ENCODE measurements at places on chromosomes 3 and 15.

DNA sequence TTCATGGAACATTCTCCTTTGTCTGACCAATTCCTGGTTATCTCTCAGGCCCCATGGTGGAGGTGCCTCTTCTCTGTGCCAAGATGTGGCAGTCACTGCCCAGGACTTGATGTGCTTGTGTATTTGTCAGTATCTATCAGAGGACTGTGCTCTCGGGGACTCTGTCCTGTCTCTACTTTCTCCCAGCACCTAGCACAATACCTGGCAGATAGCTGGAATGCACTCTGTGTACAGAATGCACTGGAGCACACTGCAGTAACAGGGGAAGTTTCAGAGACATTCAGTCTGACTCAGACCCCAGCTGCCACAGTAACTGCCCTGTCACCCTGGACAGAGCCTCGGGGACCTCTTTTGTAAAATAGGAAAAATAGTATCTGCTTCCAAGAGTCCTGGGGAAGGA is 34.6 kb upstream of the SV2B start:
- no peak for DNase-seq

- DNase-seq = no peak
Measured at GRCh38 chr3:168453623-168454022, 357.9 kb upstream of the GOLIM4 start.

GRCh38 chr15:91073077-91073476 is 27.0 kb upstream of the SV2B start:
- no peak for DNase-seq

DNA sequence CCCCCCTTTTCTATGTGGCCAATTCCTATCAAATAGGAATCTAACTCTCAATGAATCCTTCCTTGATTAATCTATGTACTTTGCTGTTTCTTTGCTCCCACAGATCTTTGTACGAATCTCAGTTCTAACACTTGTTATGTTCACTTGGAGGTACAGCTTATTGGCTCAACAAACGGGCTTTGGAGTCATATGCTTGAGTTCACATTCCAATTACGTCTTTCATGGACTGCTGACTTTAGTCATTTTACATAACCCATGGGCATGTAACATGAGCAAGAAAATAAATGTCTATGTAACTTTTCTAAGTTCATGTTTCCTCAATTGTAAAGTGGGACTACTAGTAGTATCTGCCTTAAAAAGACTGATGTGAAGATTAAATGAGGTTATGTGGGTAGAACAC is 123.2 kb upstream of the TBC1D5 start:
- no peak for DNase-seq

GRCh38 chr15:57297630-57298029 is 78.7 kb upstream of the CGNL1 start:
- no peak for DNase-seq

DNA sequence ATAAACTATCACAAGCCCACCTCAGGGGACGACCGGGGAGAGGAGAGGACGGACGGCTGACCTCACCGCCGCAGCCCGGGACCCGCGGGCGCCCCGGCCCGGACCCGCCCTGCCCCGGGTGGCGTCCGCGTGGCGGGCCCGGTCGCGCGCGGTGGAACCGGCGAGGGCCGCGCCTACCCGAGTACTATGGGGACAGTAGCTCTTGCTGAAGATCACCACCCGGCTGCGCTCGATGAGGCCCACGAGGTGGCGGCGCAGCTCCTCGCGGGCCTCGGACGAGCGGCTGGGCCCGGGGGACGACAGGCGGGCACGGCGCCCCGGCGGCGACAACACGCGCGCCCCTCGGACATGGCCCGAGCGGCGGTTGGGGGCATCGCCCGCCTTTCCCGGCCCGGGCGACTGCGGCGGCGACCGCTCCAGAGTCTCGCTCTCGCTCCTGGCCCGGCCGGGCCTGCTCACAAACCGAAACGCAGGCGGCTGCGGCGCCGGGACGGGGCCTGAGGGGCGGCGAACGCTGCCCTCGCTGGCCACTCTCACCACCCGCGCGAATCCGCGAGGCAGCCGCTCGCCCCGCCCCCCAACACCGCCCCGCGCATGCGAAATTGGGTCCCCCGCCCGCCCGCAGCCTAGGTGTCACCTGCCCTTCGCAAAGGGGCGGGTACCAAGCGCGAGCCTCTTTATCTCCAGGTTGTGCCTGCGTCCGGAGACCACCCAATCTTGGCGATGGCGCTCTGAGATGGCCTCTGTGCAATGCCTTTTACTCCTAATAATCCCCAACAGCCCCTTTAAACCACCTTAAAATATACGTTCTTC is at the start of gene TXNRD3:
TXNRD3 (minus strand) TSS at position 554 of the 813 bp plus-strand sequence.
- peak; percentile 31 for DNase-seq

DNA sequence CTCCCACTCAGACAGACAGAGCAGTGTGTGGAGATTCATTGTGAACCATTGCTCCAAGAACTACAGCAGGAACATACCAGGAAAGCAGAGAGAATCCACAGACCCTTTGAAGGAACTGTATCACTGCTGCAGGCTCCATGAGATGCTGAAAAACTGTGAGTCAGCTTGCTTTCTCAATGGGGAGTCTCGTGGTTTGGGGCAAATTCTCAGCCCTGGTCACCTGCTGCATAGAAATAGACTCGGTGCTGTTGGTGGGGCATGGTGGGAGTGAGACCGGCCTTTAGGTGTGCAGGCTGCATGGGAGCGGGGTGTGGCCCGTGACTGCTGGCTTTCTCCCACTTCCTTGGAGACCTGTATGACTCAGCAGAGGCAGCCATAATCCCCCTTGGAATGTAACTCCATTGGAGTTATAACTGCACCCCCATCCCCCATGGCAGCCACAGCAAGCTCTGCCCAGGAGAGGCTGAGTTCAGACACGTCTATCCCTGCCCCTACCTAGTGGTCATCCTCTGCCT is 35.6 kb downstream of the ALCAM start:
- peak; percentile 37 for DNase-seq

GRCh38 chr3:11735638-11736037 is 91.9 kb upstream of the VGLL4 start:
- no peak for DNase-seq

GRCh38 chr3:129663930-129664646 is 57.6 kb upstream of the PLXND1 start:
- DNase-seq = peak; percentile 32

GRCh38 chr15:77696871-77697270 is 64.2 kb upstream of the LINGO1 start:
- DNase-seq = no peak

- no peak for DNase-seq
Measured at GRCh38 chr3:189507856-189508255, 123.3 kb upstream of the TP63 start.

GRCh38 chr3:158110658-158111018 is 749 bp downstream of the RSRC1 start:
- no peak for DNase-seq

- no peak for DNase-seq
Measured at GRCh38 chr3:186458306-186459107, 85.7 kb downstream of the CRYGS start.

DNA sequence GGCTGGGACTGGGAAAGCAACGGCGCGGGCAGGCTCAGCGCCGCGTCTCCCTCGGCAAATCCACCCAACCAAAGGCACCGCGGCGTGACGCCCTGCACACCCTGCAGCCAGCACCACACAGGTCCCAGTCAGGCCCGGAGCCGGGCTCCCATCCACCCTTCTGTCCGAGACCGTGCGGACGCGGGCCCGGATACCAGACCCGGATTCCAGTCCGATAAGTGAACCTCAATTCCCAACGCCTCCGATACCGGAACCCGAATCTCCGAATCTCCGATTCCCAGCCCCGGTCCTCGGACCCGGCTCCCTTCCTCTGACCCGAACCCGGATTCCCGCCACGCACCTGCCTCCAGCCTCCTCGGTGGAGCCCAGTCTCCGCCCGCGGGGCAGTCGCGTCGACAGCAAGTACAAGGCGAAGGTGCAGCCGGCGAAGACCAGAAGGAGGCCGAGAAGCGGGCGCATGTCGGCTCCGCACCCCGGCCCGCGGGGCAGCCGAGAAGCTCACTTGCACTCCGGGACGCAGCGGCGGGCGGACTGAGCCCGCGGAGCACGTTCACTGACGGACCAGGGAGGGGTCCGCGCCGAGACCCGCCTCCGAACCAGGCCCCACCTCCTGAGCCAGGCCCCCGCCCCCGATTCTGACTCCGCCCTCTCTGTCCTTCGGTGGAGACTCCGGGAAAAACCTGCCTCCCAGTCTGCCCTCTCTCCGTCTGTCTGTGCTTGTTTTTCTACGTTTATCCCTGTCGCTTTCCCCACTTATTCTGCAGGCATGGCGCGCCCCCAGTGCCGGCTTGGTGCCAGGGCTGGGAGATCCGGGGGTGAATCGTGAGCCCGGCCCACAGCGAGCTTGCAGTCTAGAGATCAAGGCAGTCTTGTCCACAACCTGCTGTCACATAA is at the start of gene TMEM41A:
TMEM41A (minus strand) TSS at position 533 of the 894 bp plus-strand sequence; CDS start at position 459, 74 bp downstream.
- DNase-seq = peak; percentile 90

DNA sequence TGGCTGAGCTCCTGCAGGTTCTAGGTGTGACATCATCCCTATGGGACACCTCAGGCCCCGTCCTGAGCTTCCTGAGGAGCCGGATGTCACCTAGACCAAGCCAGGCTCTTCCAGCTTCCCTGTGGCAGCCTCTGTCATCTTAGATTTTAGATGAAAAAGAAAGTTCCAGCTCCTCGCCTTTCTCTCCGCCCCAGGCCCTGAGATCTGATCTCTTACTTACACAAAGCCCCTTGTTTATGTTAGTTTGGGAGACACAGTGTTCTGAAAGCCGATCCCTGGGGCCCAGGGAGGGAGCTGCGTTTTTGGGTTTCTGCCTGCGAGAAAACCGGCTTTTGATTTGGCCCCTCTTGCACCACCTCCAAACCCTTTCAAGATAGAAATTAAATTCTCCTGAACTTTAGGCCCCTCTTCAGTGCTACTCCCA is 40.2 kb upstream of the FAM107A start:
- DNase-seq = no peak

DNA sequence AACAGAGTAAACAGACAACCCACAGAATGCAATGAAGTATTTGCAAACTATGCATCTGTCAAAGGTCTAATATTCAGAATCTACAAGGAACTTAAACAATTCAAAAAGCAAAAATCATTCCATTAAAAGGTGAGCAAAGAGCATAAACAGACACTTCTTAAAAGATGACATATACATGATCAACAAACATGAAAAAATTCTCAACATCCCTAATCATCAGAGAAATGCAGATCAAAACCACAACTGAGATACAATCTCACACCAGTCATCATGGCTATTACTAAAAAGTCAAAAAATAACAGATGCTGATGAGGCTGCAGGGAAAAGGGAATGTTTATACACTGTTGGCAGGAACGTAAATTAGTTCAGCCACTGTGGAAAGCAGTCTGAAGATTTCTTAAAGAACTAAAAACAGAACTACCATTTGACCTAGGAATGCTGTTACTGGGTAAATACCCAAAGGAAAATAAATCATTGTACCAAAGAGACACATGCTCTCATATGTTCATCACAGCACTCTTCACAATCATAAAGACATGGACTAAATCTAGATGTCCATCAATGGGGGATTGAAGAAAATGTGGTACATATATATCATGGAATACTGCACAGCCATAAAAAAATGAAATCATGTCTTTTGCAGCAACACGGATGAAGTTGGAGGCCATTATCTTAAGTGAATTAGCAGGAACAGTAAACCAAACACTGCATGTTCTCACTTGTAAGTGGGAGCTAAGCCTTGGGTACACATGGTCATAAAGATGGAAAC is 393.3 kb upstream of the CBLB start:
- DNase-seq = peak; percentile 92

GRCh38 chr3:9036404-9037131 is 73.3 kb upstream of the RAD18 start:
- no peak for DNase-seq

GRCh38 chr3:148023994-148024393 is 614.8 kb downstream of the ZIC1 start:
- DNase-seq = peak; percentile 21
